CD4-positive, alpha-beta T cell treated with Interleukin-4 for 1 hour (primary cell): ENCODE measurements at places on chromosomes 16 and 17.
A peak's percentile ranks its signal among the peaks of the same experiment; 100 is the strongest.

- no peak for DNase-seq
Measured at GRCh38 chr16:75938818-75939217, 212.5 kb upstream of the CPHXL start.

DNA sequence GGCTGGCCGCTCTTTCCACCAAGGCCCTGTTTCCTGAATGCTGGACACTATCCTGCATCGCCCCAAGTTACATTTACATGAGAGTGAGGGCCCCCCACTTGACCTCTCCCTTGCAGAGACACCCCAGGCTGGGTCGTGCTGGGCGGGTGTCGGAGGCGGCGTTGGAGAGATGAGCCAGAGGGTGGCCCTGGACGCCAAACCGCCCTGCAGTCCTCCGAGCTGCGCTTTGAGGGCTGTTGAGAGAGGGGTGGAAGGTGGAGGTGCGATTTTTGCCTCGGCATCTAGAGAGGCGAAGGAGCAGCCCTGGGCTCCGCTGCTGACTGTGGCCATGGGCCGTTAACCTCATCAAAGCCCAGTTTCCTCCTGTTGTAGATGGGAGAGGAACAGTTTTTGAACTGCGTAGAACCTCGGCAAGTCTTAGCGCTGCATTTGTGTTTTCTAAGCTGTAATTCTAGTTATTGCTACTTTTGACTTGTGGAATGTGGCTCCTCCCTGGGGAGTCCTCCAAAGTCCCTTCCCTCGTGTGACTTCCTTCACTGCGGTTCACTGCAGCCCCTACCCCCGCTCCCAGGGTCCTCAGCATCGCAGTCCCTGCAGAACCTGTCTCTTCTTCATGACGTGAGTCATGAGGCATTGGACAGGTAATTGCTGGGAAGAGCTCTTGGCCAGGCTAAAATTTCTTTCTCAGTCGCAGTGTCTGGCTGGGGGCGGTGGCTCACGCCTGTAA, 986 bp upstream of the ELOB start:
- peak; percentile 50 for DNase-seq

GRCh38 chr16:86959091-86959651, 358.0 kb downstream of the C16orf95 start:
- no peak for DNase-seq

GRCh38 chr17:70181376-70181775, 12.0 kb downstream of the KCNJ2 start:
- DNase-seq = no peak

- no peak for DNase-seq
Measured at GRCh38 chr16:4962716-4963115, 4.6 kb downstream of the SEC14L5 start.

DNA sequence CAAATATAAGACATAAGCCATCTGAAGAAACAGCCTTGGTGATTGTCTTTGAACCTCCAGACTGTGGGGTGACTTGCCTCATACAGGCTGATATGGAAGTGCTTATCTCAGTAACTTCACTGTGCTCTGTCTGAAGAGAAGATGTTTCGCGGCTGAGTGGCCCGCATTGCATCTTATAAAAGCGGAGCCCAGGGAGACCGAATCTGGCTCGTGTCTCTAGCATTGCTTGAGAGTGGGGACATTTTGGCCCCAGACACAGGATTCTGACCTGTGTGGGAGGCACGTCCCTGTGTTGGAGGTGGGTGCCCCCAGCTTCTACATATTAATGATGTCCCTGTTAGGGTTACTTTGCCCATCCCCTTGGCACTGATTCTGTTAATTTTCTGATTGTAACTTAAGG, 66.4 kb downstream of the METRNL start:
- no peak for DNase-seq

GRCh38 chr17:47640076-47640475, 9.6 kb upstream of the KPNB1 start:
- no peak for DNase-seq

- no peak for DNase-seq
Measured at GRCh38 chr16:74020095-74020670, 276.4 kb upstream of the PSMD7 start.

GRCh38 chr16:1530883-1531637, 2.4 kb upstream of the TMEM204 start:
- no peak for DNase-seq

DNA sequence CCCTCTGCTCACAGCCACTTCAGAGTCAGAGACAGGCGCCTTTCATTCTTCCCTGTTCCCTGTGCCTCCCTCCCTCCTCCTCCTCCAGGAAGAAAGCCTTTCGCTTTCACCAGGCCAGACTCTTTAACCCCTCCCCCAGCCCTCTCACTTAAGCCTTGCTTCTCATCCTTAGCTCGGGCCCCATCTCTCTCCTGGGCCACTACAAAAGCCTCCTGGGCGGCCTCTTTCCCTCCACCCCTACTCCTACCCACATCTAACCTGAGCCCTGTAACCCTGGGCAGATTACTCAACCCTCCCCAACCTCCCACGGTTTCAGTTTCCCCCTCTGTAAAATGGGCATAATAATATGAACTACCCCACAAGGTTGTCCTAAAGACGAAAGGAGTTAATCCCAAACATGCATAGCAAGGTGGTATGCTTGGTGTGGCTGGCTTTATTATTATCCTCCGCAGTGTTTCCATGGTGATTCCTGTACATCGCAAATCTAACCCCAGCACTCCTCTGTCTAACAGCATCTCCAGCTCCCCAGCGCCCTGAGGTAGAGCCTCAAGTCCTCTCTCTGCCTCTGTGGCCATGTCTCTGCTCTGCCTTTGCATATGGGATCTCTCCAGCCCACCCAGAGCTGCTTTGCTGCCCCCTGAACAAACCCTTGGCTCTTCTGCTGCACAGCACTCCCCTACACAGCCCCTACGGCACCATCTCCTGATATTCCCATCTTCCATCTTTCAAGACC, 17.7 kb downstream of the PIMREG start:
- no peak for DNase-seq

DNA sequence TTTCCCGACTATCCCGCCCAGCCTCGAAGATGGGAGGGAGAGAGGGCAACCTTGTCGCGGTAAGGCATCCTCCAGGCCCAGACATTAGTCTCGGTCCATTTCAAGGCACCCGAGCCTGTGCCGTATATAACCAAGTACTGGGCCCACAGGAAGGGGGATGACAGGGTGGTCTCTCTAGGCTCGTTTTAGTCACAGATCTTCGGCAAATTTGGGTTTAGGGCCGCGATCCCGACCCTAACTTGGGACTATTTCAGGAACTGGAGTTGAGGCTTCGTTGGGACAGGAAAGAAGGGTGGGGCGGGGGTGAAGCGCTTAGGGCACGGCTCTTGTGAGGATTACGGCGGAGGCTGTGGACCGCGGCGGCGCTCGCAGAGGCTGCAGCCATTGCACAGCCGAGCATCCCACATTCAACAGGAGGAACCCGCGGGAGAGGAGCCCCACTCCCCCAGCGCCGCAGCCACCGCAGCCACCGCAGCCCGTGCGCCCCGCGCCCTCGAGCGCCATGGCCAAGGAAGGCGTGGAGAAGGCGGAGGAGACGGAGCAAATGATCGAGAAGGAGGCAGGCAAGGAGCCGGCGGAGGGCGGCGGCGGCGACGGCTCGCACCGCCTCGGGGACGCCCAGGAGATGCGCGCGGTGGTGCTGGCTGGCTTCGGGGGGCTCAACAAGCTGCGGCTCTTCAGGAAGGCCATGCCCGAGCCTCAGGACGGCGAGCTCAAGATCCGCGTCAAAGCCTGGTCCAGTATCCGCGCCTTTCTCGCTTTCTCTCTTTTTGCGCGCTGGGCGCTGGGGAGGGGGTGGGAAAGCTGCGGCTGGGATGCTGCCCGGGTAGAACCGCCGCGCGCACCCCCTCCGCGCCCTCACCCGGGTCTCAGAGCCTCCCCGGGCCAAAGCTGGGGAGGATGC, at the start of gene VAT1L:
VAT1L (plus strand) TSS at position 384 of the 904 bp plus-strand sequence; CDS start at position 503, 119 bp downstream.
- DNase-seq = no peak

- no peak for DNase-seq
Measured at GRCh38 chr17:55774846-55775271, 24.0 kb downstream of the PCTP start.

- DNase-seq = no peak
Measured at GRCh38 chr16:66298006-66298405, 68.5 kb upstream of the CDH5 start.

DNA sequence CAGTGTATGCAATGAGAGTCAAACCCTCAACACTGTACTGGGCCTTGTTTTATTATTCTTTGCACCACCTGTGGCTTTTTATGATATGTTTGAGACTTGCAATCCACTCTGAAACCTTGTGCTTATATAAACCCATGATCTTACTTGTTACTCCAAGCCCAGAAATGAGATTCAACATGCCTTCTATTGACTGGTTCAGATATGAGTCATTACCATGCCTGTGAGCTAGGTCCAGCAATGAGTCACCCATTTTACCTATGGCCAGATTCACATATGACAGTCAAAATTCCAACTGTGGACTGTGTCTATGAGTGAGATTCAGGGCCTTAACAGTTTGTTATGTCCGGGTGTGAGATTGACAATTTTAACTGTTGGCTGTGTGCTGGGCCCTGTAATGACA, 1846.1 kb downstream of the TP53TG3F start:
- no peak for DNase-seq

GRCh38 chr16:17475104-17475503, 4.3 kb upstream of the XYLT1 start:
- DNase-seq = no peak

DNA sequence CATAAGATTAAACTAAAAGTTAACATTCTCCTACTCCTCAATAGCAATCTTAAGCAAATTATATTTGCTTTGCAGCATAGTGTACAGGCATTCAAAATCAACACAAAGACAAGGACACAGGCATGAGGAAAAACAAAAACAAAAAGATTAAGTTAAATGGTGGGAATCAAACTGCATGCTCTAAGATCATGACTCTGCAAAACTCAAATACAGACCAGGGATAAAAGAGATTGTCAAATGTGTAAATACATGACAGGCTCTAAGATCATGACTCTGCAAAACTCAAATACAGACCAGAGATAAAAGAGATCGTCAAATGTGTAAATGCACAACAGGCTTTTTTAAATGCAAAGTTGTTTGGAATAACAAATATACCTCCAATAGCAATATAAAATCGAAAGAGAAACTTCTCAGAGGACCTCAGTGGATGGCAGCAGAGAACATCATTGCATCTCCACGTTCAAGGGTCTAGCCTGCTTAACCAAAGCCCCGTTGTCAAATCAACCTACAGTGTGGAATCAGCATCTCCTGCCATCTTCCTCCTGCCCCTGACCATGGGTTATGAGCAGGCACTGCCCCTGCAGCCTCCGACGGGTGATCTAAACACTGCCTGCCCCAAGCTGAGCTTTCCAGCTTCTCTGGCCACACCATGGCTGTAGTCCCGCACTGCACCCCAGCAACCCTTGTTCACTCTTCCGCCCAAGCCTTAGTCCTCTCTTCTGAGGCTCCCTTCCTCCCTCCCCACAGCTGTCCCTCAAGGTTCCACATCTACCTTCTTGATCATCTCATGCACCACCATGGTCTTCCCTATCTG, 446.1 kb downstream of the SOX9 start:
- no peak for DNase-seq

- DNase-seq = peak; percentile 68
Measured at GRCh38 chr17:75535119-75535537, 9.6 kb downstream of the LLGL2 start.

GRCh38 chr16:19169082-19169639, 1.1 kb downstream of the SYT17 start:
- DNase-seq = no peak

DNA sequence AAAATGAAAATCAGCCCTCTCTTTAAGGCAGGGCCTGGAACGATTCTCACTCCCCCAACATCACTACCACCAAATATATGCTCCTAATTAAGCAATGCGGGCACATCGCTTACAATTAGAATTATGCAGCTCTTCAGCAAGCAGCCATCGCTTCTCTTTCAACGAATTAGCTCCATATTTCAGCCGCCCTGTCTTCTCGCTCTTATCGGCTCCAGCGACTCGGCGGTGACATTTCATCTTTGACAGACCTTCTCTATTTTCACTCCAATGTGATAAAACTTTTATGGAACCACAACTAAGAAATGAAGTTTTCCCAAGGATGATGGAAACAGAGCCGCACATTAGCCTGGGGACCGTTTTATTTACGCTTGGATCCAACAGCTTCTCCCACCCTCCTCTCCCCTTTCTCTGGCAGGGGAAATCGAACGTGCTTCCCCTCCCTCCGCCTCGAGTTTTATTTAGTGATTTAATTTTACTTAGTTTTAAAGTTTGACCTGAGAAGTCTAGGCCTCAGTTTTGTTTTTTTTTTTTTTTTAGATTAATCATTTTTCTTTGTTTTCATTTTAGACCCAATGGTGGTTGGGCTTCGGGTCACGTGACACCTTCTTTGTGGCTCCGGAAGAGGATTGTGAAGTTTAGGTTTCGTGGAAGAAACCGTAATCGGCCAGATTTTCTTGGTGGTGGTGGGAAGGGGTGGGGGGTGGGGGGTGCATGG, 3.1 kb upstream of the HOXB2 start:
- peak; percentile 57 for DNase-seq

DNA sequence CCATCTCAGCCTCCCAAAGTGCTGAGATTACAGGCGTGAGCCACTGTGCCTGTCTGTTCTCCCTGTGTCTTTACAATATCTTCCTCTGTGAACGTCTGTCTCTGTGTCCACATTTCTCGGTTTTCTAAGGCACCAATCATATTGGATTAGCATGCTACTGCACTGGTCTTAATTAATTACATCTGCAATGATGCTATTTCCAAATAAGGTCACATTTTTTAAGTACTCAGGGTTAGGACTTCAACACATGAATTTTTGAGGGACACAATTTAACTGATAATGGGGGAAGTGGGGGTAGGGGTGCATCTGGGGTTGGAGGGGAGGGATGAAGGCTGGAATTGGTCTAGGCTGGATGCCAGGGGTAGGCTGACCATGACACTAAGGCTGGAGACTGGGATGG, 102.6 kb downstream of the N4BP1 start:
- no peak for DNase-seq

DNA sequence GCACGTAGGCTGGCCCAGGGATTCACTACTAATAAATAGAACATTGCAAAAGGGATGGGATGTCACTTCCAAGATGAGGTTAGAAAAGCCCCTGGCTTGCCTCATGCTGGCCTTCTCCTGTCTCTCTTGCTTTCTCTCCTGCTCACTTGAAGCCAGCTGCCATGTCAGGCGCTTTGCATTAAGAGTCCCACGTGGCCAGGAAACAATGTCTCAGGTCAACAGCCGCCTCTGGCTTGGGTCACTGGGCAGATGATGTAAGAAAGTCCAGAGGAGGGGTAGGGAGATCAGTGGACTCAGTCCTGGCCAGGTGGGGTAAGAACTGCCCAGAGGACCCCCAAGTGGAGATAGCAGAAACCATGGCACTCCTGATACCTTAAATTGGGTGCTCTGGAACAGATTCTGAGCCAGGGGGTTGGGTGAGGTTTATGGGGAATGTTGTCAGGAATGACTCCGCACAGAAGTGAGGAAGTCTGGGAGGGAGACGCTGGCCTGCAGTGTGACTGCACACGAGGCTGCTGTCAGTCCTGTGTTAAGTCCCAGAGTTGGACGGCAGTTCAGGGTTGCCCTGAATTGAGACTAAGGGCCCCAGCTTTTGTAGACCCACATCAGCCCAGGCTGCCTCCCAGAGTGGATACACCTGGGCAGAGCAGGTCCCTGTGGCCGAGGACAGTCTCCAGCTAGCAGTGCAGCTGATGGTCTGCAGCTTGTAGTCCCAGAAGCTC, 17.7 kb downstream of the C16orf82 start:
- DNase-seq = no peak
